Activated T-cell treated with anti-CD3 and anti-CD28 coated beads for 24 hours (primary cell): ENCODE measurements at places on chromosomes 12 and 14.

DNA sequence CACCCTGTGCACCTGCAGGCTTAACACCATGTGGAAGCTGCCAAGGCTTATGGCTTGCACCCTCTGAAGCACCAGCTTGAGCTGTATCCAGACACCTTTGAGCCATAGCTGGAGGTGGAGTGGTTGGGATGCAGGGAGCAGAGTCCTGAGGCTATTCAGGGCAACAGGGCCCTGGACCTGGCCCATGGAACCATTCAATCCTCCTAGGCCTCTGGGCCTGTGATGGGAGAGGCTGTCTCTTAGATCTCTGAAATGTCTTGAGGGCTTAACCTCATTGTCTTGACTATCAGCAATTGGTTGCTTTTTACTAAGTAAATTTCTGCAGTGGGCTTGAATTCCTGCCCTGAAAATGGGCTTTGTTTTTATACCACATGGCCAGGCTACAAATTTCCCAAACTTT is 36.6 kb downstream of the CREBL2 start:
- DNase-seq, result no peak

- peak; percentile 82 for DNase-seq
These were observed 741.8 kb downstream of the TMEM121 start for GRCh38 chr14:106268013-106268727.

- no peak for DNase-seq
These were observed 2.9 kb downstream of the TMEM229B start for GRCh38 chr14:67485501-67486095.

GRCh38 chr12:44384136-44384535 is 492.0 kb downstream of the NELL2 start:
- no peak for DNase-seq

DNA sequence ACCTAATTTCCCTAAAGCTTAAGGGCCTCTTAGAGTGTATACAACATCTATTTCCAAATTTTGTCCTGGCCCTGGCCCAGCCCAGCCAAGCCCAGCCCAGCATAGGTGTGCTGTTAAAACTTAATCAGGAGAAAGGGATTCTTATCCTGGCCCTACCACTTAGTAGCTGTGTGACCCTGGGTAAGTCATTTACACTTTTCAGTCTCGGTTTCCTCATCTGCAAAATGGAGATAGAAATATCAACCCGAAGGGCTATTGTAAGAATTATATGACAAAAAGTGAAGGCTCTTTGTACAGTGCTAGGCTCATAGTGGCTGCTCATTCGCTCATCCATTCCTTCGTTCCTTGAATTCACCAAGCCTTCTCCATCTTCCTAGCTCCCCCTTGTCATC is 442 bp downstream of the ERG28 start:
- no peak for DNase-seq
